ENCODE measurements at places on chromosomes 5 and 9. TPM values are rescaled to one million over a fixed set of nuclear protein-coding genes. Genes with fewer than 3 reads are reported as not detected.

OGN gene
- total RNA-seq, result 114 TPM

PRLR gene
- 1.3 TPM for total RNA-seq

TARS1 gene
- total RNA-seq, result 119 TPM

FBN2 gene
- total RNA-seq, result 3.2 TPM

ARSI gene
- total RNA-seq, result 5.6 TPM

CER1 gene
- not detected for total RNA-seq

ITGA2 gene
- 1.1 TPM for total RNA-seq

IRX2 gene
- 0.84 TPM for total RNA-seq

C9orf50 gene
- total RNA-seq, result not detected

ROPN1L gene
- total RNA-seq, result 2.2 TPM
